GM23338 (cell line): ENCODE measurements at places on chromosomes 5 and 9. TPM values are rescaled to one million over a fixed set of nuclear protein-coding genes. Genes with fewer than 3 reads are reported as not detected.

- no peak for DNase-seq
These were observed 18.8 kb upstream of the TEK start for GRCh38 chr9:27090231-27090630.

GRCh38 chr5:89228355-89228754, 345.4 kb upstream of the MEF2C start:
- DNase-seq, result no peak

- DNase-seq, result no peak
These were observed 31.2 kb upstream of the TLE1 start for GRCh38 chr9:81720450-81721086.

DNA sequence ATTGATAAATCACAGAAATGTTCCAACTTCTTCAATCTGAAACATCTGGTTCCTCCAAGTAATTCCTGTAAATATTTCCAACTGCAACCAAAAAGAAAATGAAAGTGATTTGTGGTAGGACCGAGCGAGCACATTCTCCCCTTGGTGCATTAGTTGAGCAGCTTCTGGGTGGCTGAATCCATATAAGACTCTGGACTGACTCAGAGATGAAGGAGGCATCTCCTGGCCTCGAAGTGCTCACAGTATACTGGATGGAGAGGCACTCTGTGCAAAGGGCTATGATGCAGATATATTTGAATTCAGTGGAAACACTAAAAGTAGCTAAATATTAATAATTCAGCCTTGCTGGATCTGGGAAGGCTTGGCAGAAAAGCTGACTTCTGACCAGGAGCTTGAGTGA, 265.0 kb downstream of the MARCHF11 start:
- DNase-seq, result no peak

GRCh38 chr5:135484674-135485086, 32.5 kb upstream of the TIFAB start:
- DNase-seq, result no peak

DNA sequence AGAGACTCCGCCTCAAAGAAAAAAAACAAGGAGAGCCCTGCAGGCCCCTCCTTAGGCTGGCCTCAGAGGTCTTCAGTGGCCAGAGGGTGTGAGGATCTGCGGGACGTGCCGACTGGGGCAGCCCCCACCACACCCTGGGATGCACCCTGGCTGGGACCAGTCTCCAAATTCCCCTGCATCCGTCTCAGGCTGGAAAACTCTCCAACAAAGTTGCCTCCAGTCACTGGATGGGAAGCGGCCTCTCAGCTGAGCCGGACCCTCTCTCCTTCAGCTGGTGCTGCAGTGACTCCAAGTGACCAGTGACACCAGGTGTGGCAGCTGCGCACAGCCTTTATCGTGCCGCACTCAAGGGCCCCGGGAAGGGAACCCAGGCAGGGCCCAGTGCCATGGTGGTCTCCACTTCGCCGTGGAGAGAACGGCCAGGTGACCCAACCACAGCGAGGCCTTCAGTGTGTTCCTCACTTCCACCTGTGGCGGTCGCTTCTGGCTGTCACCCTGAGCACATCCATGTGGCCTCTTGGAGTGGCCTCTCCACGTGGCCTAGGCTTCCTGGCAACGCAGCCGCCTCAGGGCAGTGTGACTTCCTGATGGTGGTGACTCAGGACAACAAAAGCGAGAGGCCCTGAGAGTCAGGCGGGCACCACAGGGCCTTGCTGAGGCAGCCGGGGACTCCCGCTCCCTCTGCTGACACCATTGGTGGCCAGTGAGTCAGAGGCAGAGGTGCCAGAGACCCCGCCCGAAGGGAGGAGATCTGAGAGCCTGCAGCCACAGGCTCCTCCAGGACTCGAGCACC, 19.3 kb upstream of the CAMSAP1 start:
- DNase-seq, result no peak

DNA sequence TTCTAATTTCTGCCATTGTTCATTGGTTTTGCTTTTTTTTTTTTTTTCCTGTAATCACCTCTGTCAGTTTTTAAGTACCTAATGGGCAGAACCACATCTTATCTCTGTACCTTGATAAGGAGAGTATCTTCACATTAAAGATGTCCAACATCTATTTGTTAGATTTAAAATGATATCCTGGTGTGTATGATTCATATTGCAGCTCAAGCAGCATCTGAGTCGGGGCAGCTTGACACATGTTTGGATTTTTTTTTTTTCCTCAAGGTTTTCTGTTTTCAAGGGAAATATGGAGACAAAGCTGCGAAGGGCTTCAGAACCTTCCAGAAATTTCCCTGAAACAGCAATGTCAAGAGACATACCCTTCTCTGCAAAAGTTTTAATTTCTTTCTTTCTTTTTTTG, 164.7 kb downstream of the DOCK2 start:
- no peak for DNase-seq

- no peak for DNase-seq
These were observed 62.5 kb upstream of the DNAH5 start for GRCh38 chr5:14006823-14007520.

DNA sequence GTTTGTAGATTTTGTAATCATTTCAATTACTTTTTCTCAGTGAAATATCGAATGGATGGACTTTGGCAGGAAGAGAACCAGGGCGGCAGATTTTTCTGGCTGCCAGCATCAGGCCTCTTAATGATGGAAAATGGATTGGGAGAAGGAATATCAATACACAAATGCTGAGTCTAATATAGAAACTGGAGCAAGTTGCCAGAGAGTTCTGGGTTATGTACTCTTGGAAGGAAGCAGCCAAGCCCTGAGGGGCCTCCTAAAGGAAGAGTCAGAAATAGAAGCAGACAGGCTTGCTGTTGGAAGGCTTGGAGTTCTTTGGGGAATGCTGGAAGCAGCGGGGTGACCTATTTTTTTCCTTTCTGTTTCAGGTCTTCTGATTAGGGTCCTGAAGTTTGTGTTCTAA, 428.6 kb downstream of the DMAC1 start:
- DNase-seq, result no peak

DNA sequence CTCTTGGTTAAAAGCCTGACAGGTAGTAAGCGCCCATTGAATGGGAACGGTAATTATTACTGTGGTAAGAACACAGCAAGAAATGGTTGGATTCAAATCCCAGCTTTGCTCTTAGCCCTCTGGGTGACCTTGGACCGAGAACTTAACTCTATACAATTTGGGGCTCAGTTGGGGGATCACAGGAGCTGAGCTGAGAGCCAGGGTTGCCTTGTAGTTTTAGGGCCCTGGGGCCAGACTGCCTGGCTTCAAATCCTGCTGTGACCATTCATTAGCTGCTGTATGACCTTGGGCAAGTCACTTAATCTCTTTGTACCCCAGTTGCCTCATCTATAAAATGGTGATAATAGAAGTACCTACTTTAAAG, 87.4 kb upstream of the SH3PXD2B start:
- no peak for DNase-seq

DNA sequence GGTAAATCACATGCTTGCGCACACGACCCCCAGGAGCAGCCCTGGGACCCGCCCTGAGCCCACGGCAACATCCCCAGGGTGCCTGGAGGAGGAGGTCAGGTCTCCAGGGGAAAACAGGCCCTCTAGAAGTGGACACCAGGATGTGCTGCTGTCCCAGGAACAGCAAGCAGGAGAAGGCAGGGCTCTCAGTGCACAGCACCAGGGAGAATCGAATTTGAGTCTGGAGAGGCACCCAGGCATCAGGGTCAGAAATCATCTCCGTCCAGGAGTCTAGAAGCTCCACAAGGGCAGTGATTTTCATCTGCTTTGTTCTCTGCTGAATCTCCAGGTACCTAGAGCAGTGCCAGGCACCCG, 93.6 kb downstream of the PAX5 start:
- no peak for DNase-seq

GRCh38 chr5:161286066-161286655, 260.4 kb downstream of the GABRB2 start:
- DNase-seq, result no peak

GRCh38 chr5:139756971-139757370, 38.6 kb upstream of the PSD2 start:
- DNase-seq, result no peak

DNA sequence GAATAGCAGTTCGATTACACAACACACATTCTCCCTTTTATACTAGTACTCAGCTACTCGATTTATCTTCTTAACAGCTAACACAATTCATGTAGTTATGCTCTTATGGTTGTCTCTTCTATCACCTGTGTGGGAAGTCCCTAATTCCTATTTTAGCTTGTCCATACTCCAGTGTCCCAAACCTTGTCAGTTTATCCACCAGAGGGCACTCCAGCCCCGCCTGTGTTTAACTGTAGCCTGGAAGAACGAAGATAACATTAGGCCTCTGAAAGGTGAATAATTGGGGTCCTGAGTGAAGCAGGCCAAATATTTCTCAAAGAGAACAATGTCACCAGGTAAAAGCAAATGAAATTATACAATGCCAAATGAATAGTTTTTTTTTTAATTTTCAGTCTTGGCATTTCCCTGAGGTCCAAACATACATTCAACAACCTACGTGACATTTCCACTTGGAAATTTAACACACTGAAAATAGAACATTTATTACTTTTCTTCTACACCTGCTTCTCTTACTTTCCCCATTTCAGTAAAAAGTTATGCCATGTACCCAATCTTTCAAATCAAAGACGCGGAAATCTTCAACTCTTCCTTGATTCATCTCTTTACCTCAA, 560.7 kb downstream of the HTR1A start:
- DNase-seq, result peak; percentile 79

GRCh38 chr5:149898811-149899210, 45.8 kb downstream of the PDE6A start:
- DNase-seq, result no peak

GRCh38 chr5:170483701-170484458, 19.9 kb upstream of the KCNIP1 start:
- DNase-seq, result no peak

- DNase-seq, result no peak
These were observed 132.7 kb upstream of the SLC12A2 start for GRCh38 chr5:127950707-127951391.

DNA sequence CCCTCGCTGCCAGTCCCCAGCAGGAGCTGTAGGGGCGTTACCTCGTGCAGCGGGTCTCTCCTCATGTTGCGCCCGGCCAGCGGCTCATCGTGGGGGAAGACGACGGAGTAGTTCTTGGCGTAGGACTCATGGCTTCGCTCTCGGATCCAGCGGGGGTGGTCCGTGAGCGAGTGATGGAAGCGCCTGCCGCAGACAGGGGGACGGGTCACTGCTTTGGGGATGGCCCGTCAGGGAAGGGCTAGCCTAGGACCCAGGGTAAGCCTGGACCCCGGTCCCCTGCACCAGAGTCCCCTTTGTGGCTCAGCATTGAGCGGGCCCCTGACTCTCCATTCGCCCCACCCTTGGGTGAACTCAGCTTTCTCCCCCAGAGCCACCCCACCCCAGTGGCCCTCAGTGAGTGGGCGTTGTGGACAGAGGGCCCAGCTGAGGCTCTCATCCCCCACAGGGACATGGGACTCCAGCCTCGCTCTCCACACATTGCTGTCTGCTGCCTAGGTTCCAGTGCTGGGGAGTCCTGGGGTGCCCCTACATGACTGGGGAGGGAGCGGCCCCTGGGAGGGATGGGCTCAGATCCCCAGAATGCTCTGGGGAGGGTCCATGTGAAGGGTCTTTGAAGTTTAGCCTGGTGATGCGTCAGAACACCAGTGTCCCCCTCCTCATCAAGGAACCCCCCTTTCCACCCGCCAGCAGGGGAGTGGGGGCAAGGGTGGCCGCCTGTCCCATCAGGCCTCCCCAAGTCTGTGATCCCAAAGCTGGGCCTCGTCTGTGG, 29.7 kb downstream of the SARDH start:
- no peak for DNase-seq

DNA sequence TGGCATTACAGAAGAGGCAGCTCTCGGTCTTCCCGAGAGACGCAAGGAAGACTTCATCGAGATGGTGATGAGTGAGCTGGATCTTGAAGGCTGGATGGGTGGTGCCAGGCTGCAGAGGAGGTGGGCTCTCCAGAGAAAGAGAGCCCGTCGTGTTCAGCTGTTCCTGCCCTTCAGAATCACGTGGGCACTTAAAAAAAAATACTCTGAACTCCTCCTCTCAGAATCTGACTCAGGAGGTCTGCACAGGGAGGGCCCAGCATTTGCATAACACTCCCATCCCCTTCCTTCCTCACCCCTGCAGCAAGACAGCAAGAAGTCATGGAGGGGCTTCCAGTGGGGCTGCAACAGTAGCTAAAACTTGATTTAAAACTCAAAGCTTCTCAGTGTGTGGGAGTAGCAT, 203.0 kb downstream of the ATPSCKMT start:
- no peak for DNase-seq

GRCh38 chr5:16936150-16936988, at the start of gene MYO10:
Gene MYO10 (minus strand): TSS chr5:16936288. CDS start chr5:16935808, 480 bp downstream.
- peak; percentile 81 for DNase-seq

DNA sequence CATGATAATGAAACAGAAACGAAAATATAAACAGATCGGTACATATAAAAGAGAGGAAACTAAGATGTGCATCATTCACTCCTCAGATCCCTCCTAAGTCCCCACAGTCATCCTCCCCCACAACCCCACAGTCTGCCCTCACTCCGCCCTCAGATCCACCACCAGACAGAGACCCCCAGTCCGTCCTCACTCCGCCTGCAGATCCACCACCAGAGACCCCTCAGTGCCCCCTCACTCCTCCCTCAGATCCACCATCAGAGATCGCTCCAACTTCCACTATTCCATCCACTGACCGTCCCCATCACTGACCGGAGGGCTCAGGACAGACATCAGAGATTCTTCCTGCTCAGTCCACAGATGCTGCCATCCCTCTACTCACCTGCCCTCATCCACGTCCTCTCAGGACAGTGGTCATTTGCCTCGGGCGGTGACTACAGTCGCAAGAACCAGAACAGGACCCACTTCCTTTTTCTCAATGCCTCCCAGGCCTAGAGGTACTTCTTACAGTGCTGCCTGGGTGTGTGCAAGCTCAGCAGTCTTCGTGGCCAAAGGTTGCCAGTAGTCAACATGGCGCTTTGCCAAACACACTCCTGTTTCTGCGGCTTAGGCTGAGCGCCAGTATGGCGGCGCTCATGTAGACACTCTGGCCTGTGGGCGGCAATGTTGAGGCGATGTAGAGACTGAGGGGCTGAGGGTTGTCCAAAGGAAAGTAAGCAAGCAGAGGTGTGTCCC, 8.3 kb upstream of the SPATA31C1 start:
- DNase-seq, result peak; percentile 39

GRCh38 chr5:2135354-2135753, 252.6 kb upstream of the IRX4 start:
- DNase-seq, result no peak

DNA sequence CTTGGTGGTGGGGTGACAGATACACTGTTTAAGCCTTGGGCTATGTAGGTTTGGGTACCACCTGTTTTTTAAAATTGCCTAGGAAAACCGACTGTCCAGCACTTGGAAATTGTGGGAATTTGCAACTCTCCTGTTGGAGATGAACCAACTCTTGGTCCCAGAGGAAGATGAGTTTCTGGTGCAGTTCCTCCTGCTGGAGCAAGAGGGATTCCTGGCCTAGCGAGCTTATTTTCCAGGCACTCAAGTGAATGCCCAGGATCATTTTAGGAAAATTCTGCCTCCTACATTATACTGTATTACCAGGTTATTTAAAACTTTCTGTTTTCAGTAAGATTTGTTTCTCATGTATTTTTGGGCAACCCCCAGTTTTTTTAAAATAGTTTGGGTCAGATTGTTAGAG, 33.7 kb downstream of the AP3S1 start:
- DNase-seq, result peak; percentile 55

- no peak for DNase-seq
These were observed 60.9 kb downstream of the RXRA start for GRCh38 chr9:134386951-134387831.

Gene RGS14
- 37.9 and 39.3 TPM in 2 replicates for total RNA-seq

Gene PCDHB6
- total RNA-seq, result 0.23 and 0.52 TPM in 2 replicates

Gene MTX3
- total RNA-seq, result 33.2 and 33.8 TPM in 2 replicates

Gene FGFR4
- 145 and 150 TPM in 2 replicates for total RNA-seq

Gene CDH9
- total RNA-seq, result 0.31 TPM in 1 of 2 replicates, not detected in the other

Gene TAF11L8
- not detected in 2 replicates for total RNA-seq

Gene CDC20B
- total RNA-seq, result not detected in 2 replicates

Gene NR5A1
- 0.21 and 5.7 TPM in 2 replicates for total RNA-seq

Gene TLR4
- total RNA-seq, result 0.17 and 0.27 TPM in 2 replicates

Gene SOWAHA
- total RNA-seq, result 0.52 and 0.93 TPM in 2 replicates

Gene ATP6V0E1
- 75.0 and 75.9 TPM in 2 replicates for total RNA-seq

Gene MYOZ3
- 13.8 and 26.4 TPM in 2 replicates for total RNA-seq
